Gastrocnemius medialis (tissue), 4 donors: ENCODE measurements at places on chromosomes 5 and 9.

DNA sequence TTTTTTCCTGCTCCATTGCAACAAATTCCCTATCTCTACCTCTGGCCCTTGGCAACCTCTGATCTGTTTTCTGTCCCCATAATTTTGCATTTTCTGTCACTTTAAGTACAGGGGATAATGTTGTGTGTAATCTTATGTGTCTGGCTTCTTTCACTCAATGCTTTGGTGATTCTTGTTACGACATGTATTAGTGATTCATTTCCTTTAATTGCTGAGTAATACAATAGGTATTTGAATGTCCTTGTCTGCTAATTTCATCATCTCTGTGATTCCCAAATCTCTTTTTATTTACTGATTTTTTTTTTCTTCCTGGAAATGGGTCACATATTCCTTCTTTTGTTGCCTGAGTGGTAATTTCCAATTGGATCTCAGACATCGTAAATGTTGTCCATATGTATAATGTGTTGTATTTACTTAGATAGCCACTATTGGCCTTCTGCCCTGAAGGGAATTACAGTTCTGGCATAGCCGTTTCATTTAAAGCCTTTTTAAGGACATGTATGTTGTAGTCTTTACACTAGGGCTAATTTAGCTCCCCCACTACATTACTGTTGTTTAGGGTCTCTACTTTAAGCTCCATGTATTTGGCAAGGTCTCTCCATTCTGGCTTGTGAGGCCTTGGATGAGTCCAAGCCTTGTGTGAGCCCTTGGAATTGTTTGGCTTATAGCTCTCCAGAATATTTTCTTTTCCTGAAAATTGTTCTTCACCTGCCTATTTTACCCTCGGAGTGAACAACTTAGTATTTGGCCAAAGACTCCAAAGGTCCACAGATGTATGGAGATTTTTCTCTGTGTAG lies 683.8 kb downstream of the LRRC70 start:
- DNase-seq = no peak

DNA sequence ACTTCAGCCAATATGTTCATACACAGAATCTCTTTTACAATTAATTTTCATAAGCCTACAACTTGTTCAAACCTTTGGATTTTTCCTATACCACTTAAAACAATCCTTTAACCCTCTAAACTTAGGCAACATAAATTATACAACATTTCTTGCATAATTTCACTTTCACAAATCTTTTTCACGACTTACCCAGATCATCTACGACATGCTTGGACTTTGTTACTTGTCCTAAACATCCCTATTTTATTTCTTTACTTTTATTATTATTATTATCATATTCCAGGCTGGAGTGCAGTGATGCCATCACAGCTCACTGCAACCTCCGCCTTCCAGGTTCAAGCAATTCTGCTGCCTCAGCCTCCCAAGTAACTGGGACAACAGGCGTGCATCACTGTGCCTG lies 68.0 kb downstream of the CACNA1B start:
- DNase-seq = no peak

- no peak for DNase-seq
Observed at GRCh38 chr9:136012651-136013050, 51.5 kb upstream of the UBAC1 start.

GRCh38 chr5:112733586-112733985 lies 4.1 kb upstream of the APC start:
- DNase-seq = no peak

DNA sequence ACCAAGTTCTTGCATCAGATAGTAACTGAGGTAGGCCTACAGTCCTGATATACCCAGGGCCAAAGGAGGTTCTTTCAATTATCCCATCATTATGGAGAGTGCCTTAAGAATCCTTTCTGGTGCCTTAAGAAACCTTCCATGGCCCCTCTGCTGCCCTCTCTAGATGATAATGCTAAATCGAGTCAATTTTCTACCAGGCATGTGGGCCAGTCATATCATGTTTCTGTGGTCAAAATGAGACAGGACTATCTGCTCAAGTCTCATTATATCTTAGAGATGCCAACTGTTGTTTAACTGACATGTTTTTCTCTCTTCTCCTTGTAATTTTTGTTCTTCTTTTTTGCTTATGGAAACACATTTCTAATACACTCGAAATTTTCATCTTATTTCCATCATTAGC lies 127.6 kb downstream of the EDIL3 start:
- no peak for DNase-seq

DNA sequence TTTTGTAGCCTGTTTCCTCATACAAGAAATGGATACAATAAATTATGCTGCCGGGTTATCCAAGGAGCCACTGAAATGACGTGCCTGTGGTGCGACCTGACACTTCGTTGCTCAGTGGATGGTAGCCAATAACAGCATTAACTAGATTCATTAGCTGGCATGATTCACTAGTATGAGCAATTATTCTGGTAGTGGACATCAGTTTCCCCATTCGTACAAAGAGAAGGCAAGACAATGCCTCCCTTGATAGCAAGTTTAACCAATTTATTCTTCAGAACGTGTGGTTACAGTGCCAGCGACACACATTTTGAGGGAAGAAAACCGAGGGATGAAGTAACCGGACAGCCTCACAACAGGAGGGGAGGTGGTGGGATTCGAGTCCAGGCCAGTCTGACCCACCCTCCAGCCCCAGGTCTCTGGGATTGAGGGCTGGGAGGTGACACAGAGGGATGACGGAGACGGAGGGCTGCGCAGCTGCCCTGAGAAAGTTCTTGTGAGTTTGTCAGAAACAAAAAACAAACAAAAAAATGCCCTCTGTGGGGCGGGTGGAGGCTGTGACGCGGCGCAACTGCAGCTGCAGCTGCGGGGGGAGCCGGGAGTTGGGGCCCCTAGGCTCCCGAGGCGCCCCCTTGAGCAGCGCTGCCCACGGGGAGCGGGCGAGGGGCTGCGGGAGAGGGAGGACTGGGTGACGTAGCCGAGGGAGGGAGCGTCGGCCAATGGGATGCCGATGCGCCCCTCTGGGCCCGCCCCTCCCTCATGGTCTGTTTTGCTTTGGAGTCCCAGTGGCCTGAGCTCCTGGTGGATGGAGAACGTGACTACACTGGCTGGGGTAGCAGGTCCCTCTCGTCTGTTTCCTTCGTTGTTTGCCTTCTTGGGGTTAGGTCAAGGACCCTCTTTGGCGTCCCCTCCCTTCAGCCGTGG lies 10.9 kb downstream of the LHX2 start:
- DNase-seq = no peak

DNA sequence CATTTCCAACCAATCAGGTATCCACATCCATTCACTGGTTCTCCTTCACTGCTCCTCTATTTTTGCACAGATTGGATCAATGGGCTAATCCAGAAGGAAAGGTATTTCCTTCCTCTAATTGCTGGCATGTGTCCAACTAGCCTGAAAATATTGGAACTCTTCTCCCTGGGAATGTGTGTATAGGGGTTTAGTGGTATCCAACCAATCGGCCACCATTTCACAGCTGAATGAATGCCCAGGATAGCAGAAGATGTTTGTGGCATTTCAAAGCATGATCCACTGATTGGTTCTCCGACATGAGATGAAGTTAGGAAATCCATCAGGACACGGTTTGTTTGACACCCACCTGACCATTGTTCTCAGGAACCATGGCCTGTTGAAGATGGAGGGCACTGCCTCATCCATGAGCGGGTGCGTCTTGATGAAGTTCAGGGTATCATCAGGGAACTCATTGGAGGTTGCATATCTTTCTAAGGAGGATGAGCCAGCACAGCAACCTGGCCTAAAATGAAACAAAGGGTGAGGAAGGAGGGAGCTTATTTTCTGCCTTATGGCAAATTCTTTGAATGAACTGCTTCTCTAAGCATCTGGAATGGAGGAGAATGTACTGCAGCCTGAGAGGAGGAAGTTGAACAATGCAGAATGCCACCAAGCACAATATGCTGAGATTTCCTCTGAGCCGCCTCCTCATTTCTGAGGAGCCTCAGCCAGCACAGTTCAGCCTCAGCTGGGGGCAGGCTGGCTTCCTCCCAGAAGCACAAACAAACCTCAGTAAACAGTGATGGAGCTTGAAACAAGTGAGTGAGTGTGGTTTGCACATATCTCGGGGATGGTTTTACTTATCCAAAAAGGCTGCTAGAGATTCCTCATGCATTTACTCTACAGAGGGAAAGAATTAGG lies 94.6 kb downstream of the SEMA6A start:
- DNase-seq = no peak

DNA sequence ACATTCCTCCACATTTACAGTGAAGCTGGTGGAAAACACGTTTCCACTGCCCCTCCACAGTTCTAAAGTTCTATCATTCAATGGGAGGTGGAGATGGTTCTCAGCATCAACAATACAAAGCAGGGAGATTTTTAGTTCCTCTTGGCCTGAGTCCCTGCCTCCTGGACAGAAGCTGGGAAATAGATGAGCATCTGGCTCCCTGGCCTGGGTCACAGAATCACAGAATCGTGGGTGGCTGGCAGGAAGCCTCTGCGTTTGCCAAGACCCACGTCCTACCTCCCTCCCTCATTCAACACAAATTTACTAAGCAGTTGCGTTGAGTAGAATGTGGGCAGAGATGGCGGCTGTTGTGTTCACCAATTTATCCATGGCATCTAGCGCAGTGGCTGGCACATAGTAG lies 5.2 kb upstream of the PPARGC1B start:
- DNase-seq = no peak

DNA sequence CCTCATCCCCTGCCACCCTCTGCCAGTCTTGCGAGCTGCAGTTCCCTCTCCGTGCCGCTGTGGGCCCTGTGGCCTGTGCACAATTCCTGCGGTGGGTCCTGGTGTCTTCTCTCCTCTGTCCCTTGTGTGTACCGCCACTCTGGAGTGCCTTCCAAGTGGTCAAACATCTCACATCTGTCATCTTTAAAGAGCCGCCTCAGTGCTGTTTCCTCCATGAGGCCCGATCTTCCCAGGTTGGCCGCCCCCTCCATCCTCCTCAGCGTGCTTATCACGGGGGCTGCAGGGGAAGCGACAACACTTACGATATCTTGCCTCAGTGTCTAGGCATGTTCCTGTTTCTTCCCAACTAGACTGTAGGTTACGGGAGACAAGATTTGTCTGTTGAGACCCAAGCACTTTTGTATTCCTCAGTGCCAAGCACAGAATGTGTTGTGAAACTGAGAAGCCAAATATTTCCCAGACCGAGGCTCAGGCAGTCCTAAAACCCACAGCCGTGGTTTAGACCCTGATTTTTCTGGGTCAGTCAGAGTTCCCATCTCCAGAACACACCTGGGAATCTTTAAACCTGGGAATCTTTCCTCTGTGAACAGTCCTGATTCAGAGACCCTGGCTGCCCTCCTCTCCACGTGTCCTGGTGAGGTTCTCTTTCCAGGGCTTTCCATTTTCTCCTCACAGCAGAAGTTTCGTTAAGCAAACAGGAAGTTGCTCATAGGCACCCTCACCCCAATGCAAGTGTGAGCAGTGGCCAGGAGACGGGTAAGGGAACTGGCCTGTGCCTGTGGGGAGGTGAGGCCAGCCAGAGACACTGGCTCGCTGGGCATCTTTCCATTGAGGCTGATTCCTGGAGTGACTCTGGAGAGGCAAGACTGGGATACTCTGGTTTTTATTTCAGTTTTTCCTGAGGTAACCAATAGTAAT lies 28.8 kb downstream of the SLC46A2 start:
- no peak for DNase-seq
